Fibroblast of pulmonary artery (primary cell): ENCODE measurements at places on chromosomes 11 and 22.

DNA sequence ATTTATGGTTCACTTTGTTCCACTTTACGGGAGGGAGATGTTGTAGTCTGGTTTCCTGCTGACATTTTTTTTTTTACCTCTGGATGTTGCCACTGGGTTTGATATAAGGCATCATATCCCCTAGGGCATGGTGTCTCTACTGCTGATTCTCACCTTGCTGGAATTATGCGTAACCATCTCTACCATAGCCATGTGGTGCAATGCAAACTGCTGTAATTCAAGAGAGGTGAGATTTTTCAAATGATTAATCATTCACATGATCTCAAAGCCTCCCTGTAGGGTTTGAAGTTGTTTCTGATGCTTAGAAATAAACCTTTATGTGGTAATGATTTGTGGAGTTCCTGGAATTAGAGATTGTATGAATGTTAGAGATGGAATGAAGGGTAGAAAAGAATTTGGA, 13.0 kb downstream of the MS4A3 start:
- DNase-seq = no peak

DNA sequence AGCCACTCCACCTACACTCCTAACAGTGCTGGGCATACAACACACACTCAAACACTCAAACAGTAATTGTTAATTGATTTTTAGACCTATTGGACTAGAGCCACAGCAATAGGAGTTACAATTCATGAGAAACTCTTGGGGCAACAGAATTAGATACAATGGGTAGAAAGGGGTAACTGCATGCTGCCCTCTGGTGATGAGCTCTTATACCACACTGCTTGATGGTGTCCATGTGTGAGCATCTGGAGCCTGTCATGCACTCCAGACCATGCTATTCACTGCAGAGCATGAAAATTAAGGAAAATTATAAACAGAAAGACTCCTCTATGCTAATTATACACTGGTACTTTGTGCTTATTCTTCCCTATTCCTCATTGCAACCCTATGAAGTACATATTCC, 975.5 kb upstream of the CCDC90B start:
- no peak for DNase-seq

GRCh38 chr11:63869171-63869591, 30.3 kb downstream of the MARK2 start:
- DNase-seq = no peak

- no peak for DNase-seq
Measured at GRCh38 chr11:102196816-102197215, 86.6 kb downstream of the YAP1 start.
